ENCODE measurements at places on chromosomes 4 and X. TPM values are rescaled to one million over a fixed set of nuclear protein-coding genes. Genes with fewer than 3 reads are reported as not detected.

PCDH10 gene
- 1.2 TPM for total RNA-seq

DNA sequence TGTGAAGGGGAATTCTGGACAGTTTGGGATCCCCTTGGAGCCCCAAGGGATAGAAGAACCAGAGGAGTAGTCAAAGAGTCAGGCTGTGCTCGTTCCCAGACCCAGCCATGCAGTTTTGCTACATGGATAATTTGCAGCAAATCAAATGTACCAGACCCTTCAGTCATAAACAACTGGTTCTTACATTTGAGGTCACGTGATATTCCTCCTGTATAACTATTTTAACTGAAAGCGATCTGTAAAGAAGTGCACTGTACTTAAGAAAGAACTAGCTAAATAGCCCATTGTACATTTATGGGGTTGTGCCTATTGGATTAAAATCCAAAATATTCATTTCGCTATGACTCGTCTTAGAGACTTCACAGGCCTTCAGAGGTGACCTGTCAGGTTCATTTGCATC is 550.2 kb upstream of the TENM3 start:
- DNase-seq = no peak

DNA sequence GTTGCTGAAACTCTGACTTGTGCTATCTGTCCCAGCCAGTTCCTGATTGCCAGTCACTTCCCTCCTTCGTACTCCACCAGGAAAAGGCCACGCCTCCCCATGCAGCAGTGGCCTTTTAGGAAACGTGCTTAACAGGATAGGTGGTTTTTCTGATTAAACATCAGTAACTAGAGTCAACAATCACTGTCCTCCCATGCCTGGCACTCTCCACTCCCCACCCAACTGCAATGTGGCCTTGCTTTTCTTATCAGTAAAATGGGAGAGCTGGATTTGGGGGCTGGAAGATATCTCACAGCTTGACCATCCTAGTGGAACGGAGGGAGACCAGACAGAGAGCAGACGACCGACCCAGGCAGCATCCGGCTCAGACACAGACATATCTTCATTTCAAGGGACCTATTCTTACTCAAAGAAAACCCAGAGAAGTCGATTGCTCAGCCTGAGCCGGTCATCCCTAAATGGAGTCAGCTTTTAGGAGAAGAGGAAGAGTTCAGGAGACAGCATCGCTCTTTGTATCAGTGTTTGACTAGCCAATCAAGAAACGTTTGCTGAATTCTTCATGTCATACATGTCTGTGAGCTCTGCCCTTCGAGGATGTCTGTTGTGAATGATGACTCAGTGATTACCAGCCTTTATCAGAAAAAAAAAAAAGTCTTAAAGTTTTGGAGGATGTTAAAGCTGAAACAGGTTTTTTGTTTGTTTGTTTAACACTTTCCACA is 12.7 kb upstream of the UBA6 start:
- no peak for DNase-seq

DNA sequence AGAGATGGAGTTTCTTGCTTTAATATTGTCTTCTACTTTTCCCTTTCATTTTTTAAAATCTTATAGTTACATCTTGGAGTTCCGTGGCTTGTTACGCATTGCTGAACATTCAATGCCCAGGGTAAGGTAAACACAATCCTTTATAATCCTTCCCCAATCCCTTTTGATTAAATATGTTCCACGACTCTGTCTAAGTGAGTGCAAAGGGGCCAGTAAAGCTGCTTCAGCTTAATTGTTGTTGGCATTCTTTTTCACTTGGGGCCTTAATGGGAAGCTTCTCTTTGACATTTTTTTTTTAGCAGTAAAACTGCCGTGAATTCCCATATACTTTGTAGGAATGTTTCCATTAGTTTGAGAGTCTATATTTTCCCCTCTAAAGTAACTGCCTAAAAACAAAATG is 1028.1 kb downstream of the C4orf33 start:
- DNase-seq = no peak

Measured in adrenal gland (tissue), 19 donors.